ENCODE measurements at places on chromosomes 3 and 15. TPM values are rescaled to one million over a fixed set of nuclear protein-coding genes. Genes with fewer than 3 reads are reported as not detected.

GRCh38 chr15:45522328-45523165, at the start of gene SLC30A4:
TSS of gene SLC30A4 (minus strand) at chr15:45522755. CDS start at chr15:45522354, 401 bp downstream.
- no peaks in the 10 kb centered on the region for H3K27me3 ChIP-seq
- H3K27ac ChIP-seq, result peak within 1 kb of the TSS; percentile 94
- H3K36me3 ChIP-seq, result peaks cover 4% of the 10 kb centered on the region
- DNase-seq, result peak; percentile 58
- H3K4me1 ChIP-seq, result peaks cover 15% of the 10 kb centered on the region
- peak within 1 kb of the TSS; percentile 88 for H3K4me3 ChIP-seq

GRCh38 chr3:49269443-49270155, 7.4 kb downstream of the C3orf62 start:
- no peaks in the 10 kb centered on the region for H3K4me1 ChIP-seq
- DNase-seq, result no peak
- H3K27me3 ChIP-seq, result no peaks in the 10 kb centered on the region
- H3K4me3 ChIP-seq, result no peak overlapping the region
- peaks cover 10% of the 10 kb centered on the region for H3K36me3 ChIP-seq
- H3K27ac ChIP-seq, result peak overlapping the region; percentile 7

DNA sequence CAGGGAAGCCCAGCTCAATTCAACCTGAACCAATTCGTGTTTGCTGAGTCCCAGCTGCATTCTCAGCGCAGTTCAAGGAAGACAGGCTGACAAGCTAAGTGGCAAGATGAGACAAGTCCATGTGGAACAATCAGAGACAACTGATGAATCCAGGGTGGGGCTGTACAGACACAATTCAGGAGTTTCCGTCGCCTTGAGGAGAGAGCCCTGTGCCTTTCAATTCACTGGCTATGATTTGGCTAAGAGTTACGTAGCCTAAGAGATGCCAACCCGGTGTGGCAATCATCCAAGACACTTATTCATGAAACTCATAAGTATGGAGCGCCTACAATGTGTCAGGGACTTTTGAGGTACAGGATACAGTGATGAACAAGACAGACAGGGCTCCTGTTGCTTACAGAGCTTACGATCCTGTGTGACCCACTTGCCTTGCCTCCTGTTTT, 15.5 kb upstream of the ZBED2 start:
- H3K27ac ChIP-seq, result no peak overlapping the region
- H3K4me3 ChIP-seq, result no peak overlapping the region
- no peak for DNase-seq
- H3K4me1 ChIP-seq, result peaks cover 10% of the 10 kb centered on the region
- H3K27me3 ChIP-seq, result peaks cover 31% of the 10 kb centered on the region

DNA sequence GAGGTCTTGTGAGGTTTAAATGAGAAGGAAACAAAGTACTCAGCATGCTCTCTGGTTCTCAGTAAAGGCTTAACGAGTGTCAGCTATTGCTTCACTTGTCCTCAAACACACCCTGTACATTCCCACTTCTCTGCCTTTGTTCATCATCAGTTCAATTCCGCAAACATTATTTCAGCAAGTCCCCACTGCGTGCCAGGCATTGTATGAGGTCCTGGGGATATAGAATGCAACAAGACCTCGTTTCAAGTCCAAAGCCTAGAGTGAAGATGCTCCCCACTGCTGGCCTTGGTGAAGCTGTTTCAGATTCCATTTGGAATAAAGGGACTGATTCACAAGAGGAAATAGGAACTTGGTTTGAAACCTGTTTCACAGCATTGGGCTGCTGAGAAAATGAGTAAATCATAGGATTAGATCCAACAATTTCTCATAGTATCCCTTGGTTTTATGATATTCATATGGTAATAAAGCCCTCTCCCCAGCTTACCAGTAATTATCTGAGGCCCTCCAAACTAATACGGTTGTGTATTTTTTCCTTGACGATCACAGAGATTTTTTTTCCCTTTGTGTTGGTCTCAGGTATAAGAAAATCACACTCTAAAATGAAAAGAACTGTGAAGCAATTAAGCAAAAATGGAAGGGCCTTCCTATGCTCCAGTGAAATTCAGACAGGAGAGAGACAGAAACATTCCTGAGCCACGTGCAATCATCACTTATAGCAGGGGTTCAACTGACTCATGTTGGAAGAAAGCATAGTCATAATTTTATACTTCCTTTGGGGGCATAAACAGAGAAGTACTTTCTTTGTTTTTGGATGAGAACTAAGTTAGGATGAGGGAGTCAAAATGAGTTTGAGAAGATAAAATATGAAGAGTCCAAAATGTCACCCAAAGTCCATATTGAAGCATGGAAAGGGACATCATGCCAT, 258.6 kb downstream of the RORA start:
- no peak overlapping the region for H3K4me3 ChIP-seq
- peaks cover 11% of the 10 kb centered on the region for H3K4me1 ChIP-seq
- no peak for DNase-seq
- H3K36me3 ChIP-seq, result no peaks in the 10 kb centered on the region
- no peak overlapping the region for H3K27ac ChIP-seq

DNA sequence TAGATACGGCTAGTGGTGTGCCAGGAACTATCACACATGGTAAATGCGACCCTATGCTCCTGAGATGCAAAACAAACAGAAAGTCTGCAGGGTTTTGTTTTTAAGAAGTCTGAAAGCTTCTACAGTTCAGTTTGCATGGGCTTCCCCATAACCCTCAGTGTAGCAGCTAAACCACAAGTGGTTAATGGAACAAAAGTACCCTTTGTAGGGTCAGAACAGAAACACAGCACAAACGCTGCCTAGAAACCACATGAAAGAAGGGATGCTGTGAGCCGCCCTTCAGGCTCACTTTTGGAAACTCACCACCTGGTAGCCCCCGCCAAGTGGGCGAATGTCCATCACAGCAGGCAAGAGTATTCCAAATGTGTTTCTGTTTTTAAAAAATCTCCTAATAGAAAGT, 46.2 kb downstream of the CTDSPL start:
- no peak overlapping the region for H3K27ac ChIP-seq
- no peak for DNase-seq
- H3K4me1 ChIP-seq, result peaks cover 30% of the 10 kb centered on the region
- H3K4me3 ChIP-seq, result no peak overlapping the region
- H3K27me3 ChIP-seq, result no peaks in the 10 kb centered on the region
- peaks cover 9% of the 10 kb centered on the region for H3K36me3 ChIP-seq

DNA sequence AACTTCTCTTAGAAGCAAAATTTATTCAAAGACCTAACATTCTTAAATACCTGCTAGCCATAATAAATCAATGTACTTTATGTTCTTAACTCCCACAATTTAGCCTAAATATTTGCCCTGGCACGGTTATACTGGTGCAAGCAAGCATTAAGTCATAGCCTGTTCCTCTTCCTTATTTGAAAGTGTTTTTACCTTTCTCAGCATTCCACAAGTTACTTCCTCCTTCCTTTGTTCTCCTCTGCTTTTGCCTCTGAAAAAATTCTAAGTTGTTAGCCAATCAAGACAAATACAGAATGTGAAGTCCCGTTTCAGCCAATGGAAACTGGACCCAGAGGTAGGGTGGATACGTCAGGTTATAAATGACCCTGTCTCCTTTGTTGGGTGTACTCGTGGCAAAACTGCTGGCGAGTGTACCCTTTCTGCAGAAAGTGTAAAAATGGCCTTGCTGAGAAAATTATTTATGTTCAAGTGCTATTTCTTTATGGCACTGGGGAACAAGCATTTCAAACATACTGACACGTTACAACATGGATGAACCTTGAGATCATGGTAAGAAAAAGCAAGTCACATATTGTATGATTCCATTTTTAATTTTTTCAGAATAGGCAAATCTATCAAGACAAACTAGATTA, 3.1 kb upstream of the TATDN2 start:
- no peak for DNase-seq
- H3K4me1 ChIP-seq, result peaks cover 9% of the 10 kb centered on the region
- H3K27me3 ChIP-seq, result no peaks in the 10 kb centered on the region
- H3K27ac ChIP-seq, result no peak overlapping the region

DNA sequence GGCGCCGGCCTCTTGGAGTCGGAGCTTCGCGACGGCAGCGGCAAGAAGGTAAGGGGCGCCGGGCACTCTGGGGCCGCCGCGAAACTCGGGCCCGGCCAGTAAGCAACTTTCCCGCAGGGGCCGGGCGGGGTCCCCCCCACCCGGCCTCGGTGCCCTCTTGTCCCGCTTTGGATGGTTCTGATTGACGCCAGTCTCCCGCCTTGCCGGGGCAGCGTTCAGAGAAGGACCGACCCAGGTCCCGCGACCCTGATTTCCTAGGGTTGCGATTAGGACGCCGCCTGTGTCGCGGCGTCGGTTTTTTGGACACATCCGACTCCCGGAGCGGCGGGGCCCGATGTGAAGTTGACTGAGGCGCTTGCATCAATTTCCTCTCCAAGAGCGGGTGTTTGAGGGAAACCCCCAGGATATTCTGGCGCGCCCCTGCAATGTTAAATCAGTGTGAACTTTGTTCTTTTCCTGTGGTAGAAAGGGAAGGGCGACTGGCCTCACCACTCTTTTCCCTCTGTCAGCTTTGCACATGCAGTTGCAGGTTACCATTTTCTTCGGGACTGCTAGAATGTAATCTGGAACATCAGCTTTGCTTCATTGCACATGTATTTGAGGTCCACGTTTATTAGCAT, 755 bp downstream of the PDE8A start:
- peaks cover 41% of the 10 kb centered on the region for H3K27me3 ChIP-seq
- no peaks in the 10 kb centered on the region for H3K36me3 ChIP-seq
- H3K4me3 ChIP-seq, result peak overlapping the region; percentile 82
- no peak for DNase-seq
- peak overlapping the region; percentile 85 for H3K27ac ChIP-seq
- peaks cover 32% of the 10 kb centered on the region for H3K4me1 ChIP-seq

GRCh38 chr3:186959029-186959624, 28.8 kb downstream of the ST6GAL1 start:
- H3K27me3 ChIP-seq, result no peaks in the 10 kb centered on the region
- H3K27ac ChIP-seq, result peak overlapping the region; percentile 31
- H3K4me1 ChIP-seq, result peaks cover 24% of the 10 kb centered on the region
- H3K36me3 ChIP-seq, result peaks cover 10% of the 10 kb centered on the region

DNA sequence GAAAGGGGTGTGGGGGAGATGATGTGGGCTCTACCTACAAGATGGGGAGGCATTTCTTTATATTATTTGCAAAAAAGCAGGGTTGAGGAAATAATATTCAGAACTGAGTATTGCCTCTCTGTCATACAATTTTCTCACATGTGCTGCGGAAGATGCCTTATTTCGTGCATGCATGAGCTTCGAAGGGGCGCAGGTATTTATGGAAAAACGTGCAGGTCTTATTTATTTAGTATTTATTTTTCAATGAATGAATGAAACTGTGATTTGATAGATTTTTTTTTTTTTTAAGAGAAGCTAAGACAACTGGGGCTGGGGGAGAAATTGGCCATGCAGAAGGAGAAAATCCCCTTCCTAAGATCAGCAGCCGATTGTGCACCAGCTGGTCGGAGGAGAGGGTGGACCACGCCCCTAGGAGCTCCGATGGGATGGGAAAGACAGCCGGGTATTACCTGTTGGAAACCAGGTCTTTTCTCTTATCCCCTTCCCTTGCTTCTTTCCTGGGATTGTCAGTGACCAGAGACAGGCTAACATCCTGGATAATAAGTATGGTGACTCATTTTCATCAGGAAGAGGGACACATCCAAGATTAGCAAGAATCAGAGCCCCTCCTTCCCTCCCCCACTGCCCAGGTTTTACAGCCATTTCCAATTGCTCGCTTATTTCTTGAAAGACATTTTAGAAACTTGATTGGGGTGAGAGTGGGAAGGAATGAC, 875 bp downstream of the GAP43 start:
- H3K27ac ChIP-seq, result no peak overlapping the region
- H3K36me3 ChIP-seq, result no peaks in the 10 kb centered on the region
- peaks cover 51% of the 10 kb centered on the region for H3K27me3 ChIP-seq
- peaks cover 8% of the 10 kb centered on the region for H3K4me1 ChIP-seq
- no peak for DNase-seq

DNA sequence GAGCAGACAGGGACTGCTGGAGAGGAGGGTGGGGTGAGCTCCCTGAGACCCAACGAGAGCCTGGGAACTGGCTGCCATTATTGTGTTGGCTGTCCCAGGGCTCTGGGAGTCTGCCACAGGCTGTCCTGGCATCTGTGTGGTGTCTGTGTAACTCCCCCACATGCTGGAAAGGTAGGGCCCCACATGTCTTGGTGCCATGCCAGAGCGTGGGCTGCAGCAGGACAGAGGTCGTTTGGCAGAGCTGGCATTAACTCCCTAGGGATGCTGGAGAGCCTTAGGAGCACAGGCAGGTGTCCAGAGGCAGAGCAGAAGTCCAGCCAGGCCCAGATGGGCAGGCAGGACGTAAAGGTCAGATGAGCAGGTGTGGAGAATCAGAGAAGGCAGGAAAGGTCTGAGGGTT, 9.7 kb downstream of the TIMP4 start:
- no peaks in the 10 kb centered on the region for H3K27me3 ChIP-seq
- no peaks in the 10 kb centered on the region for H3K36me3 ChIP-seq
- DNase-seq, result no peak
- H3K4me3 ChIP-seq, result no peak overlapping the region

- H3K27ac ChIP-seq, result peak overlapping the region; percentile 64
- DNase-seq, result no peak
- H3K36me3 ChIP-seq, result peaks cover 1% of the 10 kb centered on the region
- peaks cover 8% of the 10 kb centered on the region for H3K27me3 ChIP-seq
- no peak overlapping the region for H3K4me3 ChIP-seq
Observed at GRCh38 chr3:72728958-72729467, 119.2 kb downstream of the SHQ1 start.

- DNase-seq, result no peak
- no peak overlapping the region for H3K27ac ChIP-seq
- H3K36me3 ChIP-seq, result no peaks in the 10 kb centered on the region
- H3K4me3 ChIP-seq, result no peak overlapping the region
- no peaks in the 10 kb centered on the region for H3K4me1 ChIP-seq
Observed at GRCh38 chr15:28075573-28075972, 23.5 kb downstream of the OCA2 start.

GRCh38 chr3:133927540-133928066, 31.9 kb upstream of the RAB6B start:
- peaks cover 4% of the 10 kb centered on the region for H3K4me1 ChIP-seq
- no peak overlapping the region for H3K27ac ChIP-seq
- peaks cover 41% of the 10 kb centered on the region for H3K27me3 ChIP-seq
- DNase-seq, result peak; percentile 73
- H3K4me3 ChIP-seq, result peak overlapping the region; percentile 78
- H3K36me3 ChIP-seq, result no peaks in the 10 kb centered on the region

GRCh38 chr3:127712461-127712860, 39.7 kb downstream of the ABTB1 start:
- no peak overlapping the region for H3K4me3 ChIP-seq
- H3K36me3 ChIP-seq, result no peaks in the 10 kb centered on the region
- H3K27me3 ChIP-seq, result peaks cover 39% of the 10 kb centered on the region

Gene SRGAP3
- 21.4 TPM for total RNA-seq

Gene CASR
- 2.5 TPM for total RNA-seq

Measured in progenitor cell of endocrine pancreas (in vitro differentiated cells).